ENCODE measurements at places on chromosomes 4 and X.

DNA sequence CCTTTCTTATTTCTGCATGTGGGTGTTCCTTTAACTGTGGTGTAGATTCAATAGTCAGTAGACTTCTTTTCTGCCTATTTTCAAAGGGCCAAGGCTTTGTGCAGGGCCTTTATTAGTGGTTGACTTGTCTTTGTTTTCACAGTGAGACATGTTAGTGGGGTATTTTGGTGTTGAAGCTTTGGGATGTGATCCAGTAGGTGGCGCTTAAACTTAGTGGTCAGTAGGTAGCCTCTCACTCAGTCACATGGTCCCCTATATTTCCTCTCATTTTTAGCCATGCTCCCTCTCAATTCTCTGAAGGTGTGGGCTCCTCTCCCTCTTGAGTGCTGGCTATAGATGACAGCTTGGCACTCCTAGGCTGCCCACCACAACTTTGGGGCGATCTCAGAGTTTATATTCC, 23.4 kb upstream of the SLC10A7 start:
- no peak for DNase-seq

DNA sequence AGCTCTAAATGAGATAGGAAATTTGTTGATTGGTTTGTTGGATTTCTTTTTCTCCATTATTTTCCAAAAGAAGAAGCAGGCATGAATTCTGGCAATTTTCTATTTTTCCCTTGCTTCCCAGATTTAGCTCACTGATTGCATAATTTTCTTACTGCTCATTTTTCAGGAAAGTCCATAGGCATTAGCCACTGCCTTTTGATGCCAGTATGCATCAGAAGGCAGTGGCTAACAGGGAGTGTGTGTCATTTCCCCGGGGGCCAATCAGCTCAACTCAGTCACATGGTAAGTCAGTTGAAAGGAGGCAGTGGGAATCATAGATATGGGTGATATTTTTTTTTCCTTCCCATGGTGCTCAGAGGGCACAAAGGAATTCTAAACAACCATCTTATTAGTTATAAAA, 156.7 kb downstream of the TRIML1 start:
- no peak for DNase-seq

GRCh38 chr4:1459081-1459721, 53.0 kb upstream of the NKX1-1 start:
- DNase-seq = no peak

GRCh38 chr4:140153718-140154571, at the start of gene MAML3:
MAML3 (minus strand) TSS chr4:140154184; CDS start chr4:140153327, 857 bp downstream.
- peak; percentile 69 for DNase-seq

GRCh38 chrX:727738-728621, 97.4 kb downstream of the SHOX start:
- DNase-seq = no peak

GRCh38 chrX:123871309-123871708, 11.5 kb downstream of the XIAP start:
- no peak for DNase-seq

DNA sequence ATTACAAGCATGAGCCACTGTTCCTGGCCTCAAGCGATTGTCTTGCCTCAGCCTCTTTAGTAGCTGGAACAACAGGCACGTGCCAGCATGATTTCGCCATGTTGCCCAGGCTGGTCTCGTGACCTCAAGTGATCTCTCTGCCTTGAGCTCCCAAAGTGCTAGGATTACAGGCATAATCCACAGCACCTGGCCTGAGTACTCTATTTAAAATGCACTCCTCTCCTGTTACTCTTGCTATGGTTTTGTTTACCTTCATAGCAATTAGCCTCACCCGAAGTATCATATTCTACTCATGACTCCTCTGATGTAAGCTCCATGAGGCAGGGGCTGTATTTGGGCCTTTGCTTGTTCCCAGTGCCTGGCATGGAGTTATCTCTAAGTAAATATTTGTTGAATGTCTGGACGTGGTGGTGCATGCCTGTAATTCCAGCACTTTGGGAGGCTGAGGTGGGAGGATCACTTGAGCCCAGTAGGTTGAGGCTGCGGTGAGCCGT, 92.5 kb upstream of the SLC34A2 start:
- no peak for DNase-seq

GRCh38 chr4:156976147-156976546, 4.5 kb upstream of the PDGFC start:
- DNase-seq = no peak

DNA sequence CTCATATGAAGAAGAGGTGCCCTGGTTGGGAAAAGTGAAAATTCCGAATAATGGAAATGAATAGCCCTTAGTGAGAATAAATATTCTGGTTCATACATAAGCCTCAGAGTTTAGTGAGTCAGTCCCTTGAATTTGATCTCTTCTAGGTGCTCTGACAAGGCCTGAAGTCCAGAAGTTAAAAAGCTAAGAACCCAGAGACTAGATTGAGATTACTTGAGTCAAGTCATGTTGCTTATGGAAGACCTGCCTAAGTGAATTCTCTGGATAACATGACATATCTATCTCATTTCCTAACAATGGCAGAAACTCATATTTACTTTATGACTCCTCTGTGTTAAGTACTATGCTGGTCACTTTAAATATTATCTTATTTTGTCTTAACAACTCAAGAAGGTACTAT, 10.5 kb upstream of the PRSS48 start:
- DNase-seq = no peak

DNA sequence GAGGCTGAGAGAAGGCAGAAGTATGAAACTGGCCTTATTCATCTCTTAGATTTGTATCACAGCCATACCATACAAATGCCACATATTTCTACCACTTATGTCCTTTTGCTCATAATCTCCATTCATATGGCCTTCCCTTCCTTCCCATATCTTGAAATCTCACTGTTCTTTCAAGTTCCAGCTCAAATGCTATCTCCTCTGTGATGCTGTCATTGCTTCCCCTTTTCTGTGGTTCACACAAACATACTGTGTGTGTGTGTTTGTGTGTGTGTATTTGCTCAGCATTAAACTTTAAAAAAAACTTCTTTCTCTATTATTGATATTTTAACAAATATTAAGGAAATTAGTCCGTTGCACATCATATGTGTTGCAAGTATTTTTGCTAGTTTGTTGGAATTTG, 26.7 kb downstream of the PHKA1 start:
- DNase-seq = no peak

GRCh38 chr4:157170321-157170720, 50.2 kb upstream of the GRIA2 start:
- DNase-seq = no peak

- no peak for DNase-seq
Observed at GRCh38 chr4:19401301-19402080, 850.2 kb upstream of the SLIT2 start.

DNA sequence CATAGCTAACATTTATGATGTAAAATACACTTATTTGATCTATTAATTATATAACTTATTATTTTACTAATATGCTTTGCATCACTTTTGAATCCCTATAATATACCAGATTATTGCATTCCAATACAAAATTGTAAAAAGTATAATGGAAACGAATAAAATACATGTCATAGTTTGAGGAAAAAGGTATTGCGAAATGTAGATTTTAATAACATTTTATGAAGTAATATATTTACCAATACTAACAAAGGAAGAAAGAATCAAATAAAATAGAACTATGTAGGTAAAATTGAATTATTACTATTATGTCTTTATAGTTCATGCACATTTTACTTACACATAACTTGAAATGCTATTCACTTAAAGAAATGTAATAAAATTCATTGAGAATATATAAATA, 1300.2 kb downstream of the ADGRL3 start:
- no peak for DNase-seq

DNA sequence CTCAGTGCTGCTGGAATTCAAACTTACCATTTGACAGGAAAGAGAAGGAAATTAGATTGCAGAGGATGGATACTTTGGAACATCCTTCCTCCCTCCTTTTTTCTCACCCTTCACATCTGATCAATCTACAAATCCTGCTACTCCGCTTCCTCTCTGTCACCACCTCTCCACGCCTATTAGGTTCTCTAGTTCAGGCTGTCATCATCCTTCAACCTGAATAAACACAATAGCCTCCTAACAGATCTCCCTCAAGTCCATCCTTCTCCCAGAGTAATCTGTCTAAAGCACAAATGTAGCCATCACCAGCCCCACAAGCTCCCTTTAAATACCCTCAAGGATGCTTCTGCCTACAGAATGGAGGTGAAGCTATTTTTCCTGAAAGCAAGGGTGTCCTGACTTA, 20.0 kb upstream of the SLAIN2 start:
- no peak for DNase-seq

DNA sequence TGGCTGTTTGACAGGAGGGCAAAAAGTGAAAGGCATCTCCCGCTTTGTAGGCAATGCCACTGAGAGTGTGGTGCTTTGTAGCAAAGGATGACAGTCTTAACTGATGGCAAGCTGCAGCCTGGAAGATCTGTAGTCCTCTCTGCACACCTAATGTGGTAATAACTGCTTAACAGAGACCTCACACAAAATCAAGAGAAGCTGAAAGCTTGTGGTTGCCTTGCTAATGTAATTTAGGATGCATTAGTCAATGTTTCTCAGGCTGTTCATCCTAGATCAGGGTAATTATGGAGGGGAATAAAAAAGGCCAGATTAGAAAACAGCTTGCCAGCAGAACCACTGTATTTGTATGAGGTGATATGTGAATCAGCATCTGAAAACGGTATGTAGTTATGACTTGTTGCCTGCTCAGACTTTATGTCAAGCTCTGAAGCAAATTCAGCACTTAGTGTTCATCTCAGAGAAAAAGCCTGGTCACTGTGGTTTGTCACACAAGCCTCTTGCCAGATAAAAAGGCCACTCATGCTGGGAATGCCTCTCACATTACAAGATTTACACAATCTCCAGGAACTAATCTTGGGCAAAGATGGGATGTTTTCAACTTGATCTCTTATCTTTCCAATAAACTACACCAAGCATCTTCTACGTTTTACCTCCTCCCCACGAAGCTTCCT, 130.8 kb downstream of the ENOX2 start:
- DNase-seq = no peak
